ENCODE measurements at places on chromosomes 12 and 14.

GRCh38 chr12:304805-305204 is 42.2 kb upstream of the SLC6A13 start:
- peaks cover 21% of the 10 kb centered on the region for H3K36me3 ChIP-seq
- no peak overlapping the region for H3K4me3 ChIP-seq
- H3K27ac ChIP-seq: no peak overlapping the region

- peak overlapping the region; percentile 12 for H3K27ac ChIP-seq
- H3K4me1 ChIP-seq: peaks cover 25% of the 10 kb centered on the region
- no peaks in the 10 kb centered on the region for H3K36me3 ChIP-seq
- no peak for DNase-seq
- H3K27me3 ChIP-seq: no peaks in the 10 kb centered on the region
Observed at GRCh38 chr12:19179986-19180385, 50.5 kb downstream of the PLEKHA5 start.

- H3K4me3 ChIP-seq: no peak overlapping the region
- no peak for DNase-seq
- no peaks in the 10 kb centered on the region for H3K27me3 ChIP-seq
- no peaks in the 10 kb centered on the region for H3K36me3 ChIP-seq
Observed at GRCh38 chr12:15629761-15630160, 159.4 kb downstream of the EPS8 start.

- no peak overlapping the region for H3K27ac ChIP-seq
- no peak overlapping the region for H3K4me3 ChIP-seq
- H3K4me1 ChIP-seq: no peaks in the 10 kb centered on the region
- no peaks in the 10 kb centered on the region for H3K27me3 ChIP-seq
Observed at GRCh38 chr12:34311337-34311736, 289.0 kb downstream of the ALG10 start.

DNA sequence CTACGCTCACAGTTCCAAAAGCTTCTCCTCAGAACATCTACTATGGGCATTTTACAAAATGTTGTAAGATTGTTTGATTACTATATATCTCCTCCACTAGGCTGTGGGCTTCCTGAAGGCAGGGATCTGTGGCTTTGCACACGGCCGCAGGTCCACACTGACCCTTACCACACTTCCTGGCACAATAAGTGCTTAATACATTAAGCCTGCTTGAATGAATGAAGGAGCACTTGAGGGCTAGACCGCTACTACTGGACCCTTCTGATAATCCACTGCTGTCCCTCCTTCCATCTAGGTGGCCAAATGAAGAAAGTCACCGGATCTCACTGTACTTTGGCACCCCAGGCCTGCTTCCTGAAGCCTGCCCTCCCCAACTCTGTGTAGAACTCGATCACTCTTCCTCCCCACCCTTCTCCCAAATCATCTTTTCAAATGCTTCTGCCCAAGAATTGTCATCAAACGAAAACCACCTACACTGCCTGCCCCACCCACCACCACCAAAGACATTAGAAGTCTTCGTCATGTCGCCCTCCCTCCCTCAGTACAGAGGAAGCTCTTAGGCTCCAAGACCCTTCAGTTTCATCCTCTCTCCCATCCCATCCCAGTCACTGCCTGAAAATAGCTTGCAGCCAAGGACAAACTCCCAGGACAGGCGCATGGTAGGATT is 596 bp upstream of the ZBTB39 start:
- H3K36me3 ChIP-seq: peaks cover 24% of the 10 kb centered on the region
- DNase-seq: no peak
- peaks cover 44% of the 10 kb centered on the region for H3K4me1 ChIP-seq
- H3K4me3 ChIP-seq: peak overlapping the region; percentile 46
- H3K27ac ChIP-seq: no peak overlapping the region

All from GM23338 (cell line).